ENCODE measurements at places on chromosomes 7 and 10.

- no peak for DNase-seq
Measured at GRCh38 chr7:22675917-22676343, 51.1 kb upstream of the IL6 start.

- DNase-seq: no peak
Measured at GRCh38 chr7:55432939-55433784, 68.0 kb downstream of the LANCL2 start.

GRCh38 chr7:141272417-141272816, 198.6 kb downstream of the TMEM178B start:
- no peak for DNase-seq

DNA sequence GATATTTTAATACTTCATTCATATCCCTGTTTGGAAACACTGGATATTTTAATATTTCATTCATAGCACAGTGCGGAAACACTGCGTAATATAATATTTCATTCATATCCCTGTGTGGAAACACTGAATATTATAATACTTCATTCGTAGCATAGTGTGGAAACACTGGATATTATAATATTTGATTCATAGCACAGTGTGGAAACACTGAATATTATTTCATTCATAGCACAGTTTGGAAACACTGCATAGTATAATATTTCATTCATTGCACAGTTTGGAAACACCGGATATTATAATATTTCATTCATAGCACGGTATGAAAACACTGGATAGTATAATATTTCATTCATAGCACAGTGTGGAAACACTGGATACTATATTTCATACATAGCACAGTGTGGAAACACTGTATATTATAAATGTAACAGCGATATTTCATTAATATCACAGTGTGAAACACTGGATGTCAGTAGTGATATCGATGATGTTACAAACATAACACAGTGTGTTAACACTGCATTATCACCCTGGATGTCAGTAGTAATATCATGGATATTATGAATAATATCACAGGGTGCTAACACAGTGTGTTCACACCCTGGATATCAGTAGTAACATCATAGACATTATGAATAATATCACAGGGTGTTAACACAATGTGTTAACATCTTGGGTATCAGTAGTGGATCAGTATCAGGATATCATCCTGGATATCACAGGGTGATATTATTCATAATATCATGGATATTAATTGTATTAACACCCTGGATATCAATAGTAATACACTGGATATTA, 2.9 kb upstream of the TMEM225B start:
- DNase-seq: no peak

GRCh38 chr10:60820093-60820754, 41.9 kb downstream of the CDK1 start:
- DNase-seq: peak; percentile 86

DNA sequence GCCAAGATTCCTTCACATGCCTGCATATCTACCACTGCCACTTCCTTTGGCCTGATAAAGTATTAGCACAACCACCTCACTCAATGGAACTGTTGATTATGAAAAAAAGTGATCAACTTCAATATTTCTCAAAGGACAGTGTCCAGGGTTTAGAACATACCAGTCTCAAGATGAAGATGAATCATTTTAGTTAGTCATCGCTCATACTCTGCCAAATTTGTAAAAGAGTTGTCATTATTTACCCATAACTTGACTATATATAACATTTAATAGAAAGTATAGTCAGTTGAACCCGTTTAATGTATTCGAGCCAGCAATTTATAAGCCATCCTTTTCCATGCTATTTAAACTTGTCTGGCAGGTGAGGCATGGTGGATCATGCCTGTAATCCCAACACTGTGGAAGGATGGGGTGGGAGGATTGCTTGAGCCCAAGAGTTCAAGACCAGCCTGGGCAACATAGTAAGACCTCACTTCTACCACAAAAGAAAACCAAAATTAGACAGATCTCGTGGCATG, 33.2 kb downstream of the SPAM1 start:
- no peak for DNase-seq

DNA sequence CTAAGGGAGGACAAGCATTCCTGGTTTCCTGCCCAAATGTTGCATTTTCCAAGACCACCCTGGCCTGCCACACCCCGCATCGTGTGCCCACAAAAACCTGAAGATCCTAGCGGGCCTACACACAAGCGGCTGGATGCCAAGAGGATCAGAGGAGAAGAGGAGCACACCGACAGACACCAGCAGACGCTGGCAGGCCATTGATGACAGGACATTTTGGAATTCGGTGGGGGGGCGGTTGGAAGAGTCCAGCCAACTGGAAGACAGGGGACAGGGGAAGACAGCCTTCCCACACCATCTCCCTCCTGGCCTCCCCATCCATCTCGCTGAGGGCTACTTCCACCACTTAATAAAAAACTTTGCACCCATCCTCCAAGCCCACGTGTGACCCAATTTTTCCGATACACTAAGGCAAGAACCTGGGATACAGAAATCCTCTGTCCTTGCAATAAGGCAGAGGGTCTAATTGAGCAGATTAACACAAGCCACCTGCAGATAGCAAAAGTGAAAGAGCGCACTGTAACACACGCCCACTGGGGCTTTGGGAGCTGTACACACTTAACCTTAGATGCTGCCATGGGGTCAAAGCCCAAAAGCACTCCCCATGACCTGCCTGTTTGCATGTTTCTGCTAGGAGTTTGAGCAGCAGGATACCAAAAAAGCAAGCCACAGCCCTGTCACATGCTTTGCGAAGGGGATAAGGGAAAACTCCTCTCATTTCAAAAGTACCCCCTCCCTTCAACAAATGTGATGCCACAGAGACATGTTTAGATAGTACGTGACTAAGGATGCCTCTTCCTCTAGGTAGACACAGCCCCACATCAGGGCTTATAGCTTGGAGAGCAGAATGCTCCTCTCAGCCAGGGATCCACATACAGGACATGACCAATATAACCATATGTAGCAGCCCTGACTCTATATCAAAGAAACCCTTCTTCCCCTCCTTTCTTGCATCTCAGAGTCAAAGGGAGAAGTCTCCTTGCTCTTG, 13.4 kb upstream of the SMNDC1 start:
- no peak for DNase-seq

DNA sequence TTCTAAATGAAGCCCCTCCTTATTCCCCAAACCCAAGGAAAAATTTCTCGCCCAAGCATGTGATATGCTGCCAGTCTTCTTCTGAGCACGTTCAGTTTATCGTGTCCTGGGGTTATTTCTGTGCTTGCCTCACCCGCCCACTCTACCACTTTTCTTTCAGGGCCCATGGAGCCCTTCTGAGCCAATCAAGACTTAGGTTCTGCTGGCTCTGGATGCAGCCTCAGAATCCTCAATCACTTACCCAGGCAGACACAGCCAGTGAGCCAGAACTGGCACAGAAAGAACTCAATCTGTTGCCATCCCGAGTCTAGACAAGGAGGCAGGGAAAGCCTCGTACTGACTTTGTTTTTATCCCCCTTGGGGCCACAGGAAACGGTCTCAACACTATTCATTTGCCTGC, 34.2 kb upstream of the C10orf90 start:
- DNase-seq: no peak

GRCh38 chr7:30238721-30239441, 45.5 kb upstream of the ZNRF2 start:
- DNase-seq: no peak

DNA sequence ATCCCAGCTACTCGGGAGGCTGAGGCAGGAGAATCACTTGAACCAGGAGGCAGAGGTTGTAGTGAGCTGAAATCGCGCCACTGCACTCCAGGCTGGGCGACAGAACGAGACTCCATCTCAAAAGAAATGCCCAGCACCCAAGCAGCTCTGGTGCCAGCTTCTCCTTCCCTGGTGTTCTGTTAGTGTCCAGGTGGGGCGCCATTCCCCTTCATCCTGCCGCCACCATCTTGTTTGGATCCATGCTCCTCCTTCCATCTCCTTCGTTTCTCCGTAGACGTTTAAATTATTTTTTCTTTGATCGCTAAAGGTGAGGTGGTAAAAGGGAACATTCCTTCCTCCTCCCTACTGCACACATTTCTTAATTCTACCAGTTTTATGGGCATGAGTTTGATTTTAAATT, 30.3 kb downstream of the PROSER2 start:
- DNase-seq: no peak

- DNase-seq: no peak
Measured at GRCh38 chr10:84948644-84949043, 620.3 kb downstream of the CCSER2 start.

GRCh38 chr7:90788052-90788451, 191.9 kb downstream of the CDK14 start:
- peak; percentile 26 for DNase-seq

GRCh38 chr7:85115862-85116261, 71.0 kb downstream of the SEMA3D start:
- no peak for DNase-seq

- no peak for DNase-seq
Measured at GRCh38 chr10:116730464-116731260, 11.7 kb downstream of the HSPA12A start.

DNA sequence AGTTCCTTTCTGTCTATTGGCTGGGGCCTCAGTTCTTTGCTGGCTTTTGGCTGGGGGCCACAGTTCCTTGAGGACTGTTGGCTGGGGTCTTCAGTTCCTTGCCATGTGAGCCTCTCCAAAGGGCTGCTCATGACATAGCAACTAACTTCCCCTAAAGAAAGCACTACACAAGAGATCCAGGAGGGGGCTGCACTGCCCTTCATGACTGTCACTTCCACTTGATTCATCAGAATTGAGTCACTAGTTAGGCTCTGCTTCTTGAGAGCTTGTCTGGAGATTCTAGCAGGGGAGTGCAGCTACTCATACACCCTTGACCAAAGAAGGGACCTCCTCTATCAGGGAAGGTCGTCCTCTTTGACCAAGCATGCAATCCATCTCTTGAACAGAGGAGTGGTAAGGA, 38.0 kb upstream of the MKX start:
- DNase-seq: peak; percentile 30

DNA sequence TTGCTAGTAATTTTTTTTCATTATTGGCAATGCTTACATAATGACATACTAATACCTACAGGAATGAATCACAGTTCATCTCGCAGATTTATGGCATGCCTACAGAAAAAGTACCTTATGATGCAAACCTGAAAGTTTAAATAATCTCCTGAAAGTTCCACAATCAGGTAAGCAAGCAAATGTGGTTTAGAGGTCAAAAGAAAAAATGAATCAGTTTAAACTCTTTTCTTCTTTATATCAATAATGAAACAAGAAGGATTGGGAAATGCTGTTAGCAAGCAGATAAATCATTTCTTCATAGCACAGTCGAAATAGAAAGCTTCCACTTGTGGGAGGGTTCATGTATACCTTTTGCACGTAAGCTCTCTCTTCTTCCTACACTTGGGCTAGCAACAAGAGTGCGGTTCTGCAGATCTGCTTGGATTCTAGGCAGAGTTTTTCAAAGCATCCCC, 53.7 kb upstream of the MTPN start:
- DNase-seq: no peak

DNA sequence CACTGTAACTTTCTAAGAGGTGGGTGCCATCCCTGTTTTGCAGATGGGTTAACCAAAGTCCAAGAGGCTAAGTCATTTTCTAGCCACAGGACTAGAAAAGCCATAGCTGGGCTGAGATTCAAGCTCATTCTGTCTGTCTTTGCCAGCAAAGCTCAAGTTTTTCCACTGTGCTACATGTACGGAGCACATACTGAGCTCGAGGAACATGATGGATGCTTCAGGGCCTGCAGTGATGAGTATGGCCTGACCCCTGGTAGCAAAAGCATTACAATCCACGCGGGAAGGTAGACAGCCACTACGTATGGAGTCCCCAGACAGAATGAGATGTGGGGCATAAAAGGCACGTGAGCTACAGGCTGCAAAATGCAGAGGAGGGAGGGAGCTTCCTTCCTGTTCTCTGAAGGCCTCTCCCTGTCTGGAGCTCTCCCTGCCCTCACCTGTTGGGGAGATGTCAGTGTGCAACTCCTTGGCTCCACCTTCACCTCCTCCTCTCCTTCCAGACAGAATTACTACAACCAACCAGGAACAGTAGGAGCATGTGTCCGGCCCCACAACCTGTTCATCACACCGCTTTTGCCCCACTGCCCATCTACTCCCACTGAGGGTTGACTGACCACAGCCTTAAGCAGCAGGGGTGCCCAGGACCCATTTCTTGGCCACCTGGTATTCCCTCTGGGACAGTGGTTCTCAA, 16.4 kb downstream of the ITPRIP start:
- DNase-seq: no peak

- DNase-seq: no peak
Measured at GRCh38 chr10:93390306-93391090, 91.6 kb downstream of the MYOF start.

GRCh38 chr10:100792574-100792973, 47.2 kb downstream of the PAX2 start:
- DNase-seq: no peak

DNA sequence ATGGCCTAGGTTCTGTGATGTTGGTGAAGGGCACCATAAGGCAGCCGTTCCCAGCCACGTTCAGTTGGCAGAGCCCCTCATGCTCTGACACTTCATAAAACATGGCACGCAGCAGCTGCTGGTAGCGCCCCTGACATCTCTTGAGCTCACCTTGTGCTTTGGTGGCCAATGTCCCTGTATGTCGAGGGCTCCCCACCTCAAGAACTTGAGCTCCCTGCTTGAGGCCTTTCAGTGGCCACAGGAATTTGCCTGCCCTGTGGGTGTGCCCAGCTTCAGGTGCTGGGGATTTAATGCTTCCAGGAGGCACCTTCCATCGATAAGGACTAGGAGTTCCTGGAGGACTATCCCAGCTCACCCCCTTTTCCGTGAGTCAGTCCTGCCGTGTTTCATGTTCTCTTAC, 9.5 kb upstream of the ZNF32 start:
- no peak for DNase-seq

DNA sequence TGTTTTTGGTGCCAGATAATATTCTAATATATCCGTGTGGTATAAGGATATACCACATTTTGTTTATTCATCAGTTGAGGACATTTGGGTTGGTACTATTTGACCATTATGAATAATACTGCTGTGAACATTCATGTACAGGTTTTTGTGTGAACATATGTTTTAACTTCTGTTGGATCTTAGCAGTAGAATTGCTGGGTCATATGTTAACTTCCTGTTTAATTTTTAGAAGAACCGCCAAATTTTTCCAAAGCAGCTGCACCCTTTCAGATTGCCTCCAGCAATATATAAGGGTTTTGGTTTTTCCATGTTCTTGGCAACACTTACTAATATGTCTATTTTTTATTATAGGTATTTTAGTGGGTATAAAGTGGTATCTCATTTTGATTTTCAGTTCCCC, 22.8 kb downstream of the VPS26A start:
- DNase-seq: no peak

Data from fibroblast of skin of left biceps (primary cell).